BE2C (cell line): ENCODE measurements at places on chromosomes 16 and 17.

GRCh38 chr17:33056399-33057146, 64.9 kb downstream of the SPACA3 start:
- DNase-seq, result no peak

GRCh38 chr16:89300311-89300975, 82.9 kb downstream of the ZNF778 start:
- no peak for DNase-seq

DNA sequence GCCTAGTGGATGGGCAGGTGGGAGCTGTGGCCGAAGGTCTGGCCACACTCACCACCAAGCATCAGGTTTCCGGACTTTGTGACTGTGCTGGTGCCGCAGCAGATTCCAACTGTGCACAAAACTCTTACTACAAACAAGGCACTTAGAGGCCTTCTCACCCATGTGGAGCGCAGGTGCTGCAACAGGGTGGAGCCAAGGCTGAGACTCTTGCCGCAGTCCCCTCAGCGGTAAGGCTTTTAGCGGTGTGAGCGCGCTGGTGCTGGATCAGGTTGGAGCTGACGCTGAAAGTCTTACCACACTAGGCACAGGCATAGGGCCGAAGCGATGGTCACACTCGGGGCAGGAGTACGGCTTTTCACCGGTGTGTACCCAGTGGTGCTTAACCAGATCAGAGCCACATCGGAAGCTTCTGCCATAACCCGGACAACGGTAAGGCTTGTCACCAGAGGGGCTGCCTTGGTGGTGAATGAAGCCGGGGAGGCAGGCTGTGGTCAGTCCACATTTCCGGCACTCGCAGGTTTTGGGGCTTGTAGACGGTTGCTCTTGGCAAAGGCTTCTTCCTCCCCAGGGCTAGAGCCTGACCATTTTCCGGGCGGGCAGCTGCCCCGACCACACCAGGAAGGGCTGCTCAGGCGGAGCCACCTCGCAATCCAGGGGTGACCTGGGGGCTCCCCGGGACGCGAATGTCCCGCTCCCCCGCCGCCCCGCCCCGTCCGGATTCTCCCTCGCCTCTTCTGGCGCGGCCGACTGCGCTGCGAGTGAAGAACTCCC, 1.0 kb upstream of the ARMC5 start:
- peak; percentile 43 for DNase-seq

DNA sequence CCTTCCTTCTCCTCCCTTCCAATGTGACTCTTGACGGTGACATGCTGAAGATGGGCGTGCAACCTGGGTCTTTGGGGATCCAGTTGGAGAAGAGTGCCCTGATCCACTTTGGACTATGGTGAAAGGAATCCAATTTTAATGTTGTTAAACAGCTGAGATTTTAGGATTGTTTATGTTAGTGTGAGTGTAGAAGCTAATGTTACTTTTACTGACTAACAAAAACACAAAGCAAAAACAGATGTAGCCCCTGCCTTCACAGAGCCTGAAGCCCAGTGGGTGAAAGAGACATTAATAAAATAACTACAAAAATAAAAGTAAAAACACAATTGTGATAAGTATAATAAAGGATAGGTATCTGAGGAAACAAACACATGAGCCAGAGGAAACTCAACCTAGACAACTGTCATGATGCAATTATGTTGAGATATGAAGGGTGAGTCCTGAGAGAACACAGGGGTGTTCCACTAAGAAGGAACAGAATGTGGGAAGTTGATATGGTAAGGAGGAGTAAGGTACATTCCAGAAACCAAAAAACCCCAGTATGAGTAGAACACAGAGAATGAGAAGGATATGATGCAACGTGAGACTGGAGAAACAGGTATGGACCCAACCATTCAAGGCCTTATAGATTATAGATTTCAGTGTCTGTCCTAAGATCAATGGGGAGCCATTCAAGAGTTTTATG, 115.1 kb upstream of the PMFBP1 start:
- DNase-seq, result no peak

DNA sequence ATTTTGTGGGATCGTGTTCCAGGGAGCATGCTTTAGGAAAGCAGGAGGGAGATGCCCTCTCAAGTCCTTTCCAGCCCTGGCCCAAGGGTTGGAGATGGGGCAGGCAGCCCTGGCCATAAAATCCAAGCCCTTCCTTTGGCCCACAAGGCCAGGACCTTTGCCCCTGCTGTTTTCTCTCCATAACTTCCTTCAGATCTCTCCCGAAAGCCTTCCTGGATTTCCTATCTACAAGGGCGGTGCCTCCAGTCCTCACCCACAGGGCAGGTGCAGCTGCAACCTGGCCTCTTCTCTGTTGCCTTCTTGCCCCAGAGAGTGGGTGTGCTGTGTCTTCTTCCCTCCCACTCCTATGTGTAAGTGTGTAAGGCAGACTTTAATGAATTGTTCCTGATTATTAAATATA, 8.5 kb upstream of the PDP2 start:
- DNase-seq, result no peak
